ENCODE measurements at places on chromosomes 3 and 15. TPM values are rescaled to one million over a fixed set of nuclear protein-coding genes. Genes with fewer than 3 reads are reported as not detected.

Gene CHRNA5
- 2.0 TPM for total RNA-seq

Gene CCR5
- total RNA-seq: 2.0 TPM

Gene CCDC39
- total RNA-seq: 1.1 TPM

Gene CRYGS
- 1.5 TPM for total RNA-seq

Gene HRG
- total RNA-seq: not detected

Gene NMNAT3
- 6.8 TPM for total RNA-seq

Gene AP3S2
- total RNA-seq: 24.1 TPM

Gene EBLN2
- 14.7 TPM for total RNA-seq

Gene RYR3
- 11.4 TPM for total RNA-seq

Gene GNAI2
- 171 TPM for total RNA-seq

Gene GCNT3
- total RNA-seq: 0.36 TPM

Gene CASR
- 0.14 TPM for total RNA-seq

Gene CNTN3
- total RNA-seq: 4.1 TPM

Gene HCLS1
- 34.6 TPM for total RNA-seq

Gene CHMP2B
- 50.3 TPM for total RNA-seq

Gene GOLGA8N
- total RNA-seq: 7.7 TPM

Gene LMOD3
- not detected for total RNA-seq

Gene ENTPD3
- total RNA-seq: 4.9 TPM
